ENCODE measurements at places on chromosomes 1 and 21.

GRCh38 chr1:84006591-84006990 is 7.7 kb upstream of the TTLL7 start:
- no peak for DNase-seq

DNA sequence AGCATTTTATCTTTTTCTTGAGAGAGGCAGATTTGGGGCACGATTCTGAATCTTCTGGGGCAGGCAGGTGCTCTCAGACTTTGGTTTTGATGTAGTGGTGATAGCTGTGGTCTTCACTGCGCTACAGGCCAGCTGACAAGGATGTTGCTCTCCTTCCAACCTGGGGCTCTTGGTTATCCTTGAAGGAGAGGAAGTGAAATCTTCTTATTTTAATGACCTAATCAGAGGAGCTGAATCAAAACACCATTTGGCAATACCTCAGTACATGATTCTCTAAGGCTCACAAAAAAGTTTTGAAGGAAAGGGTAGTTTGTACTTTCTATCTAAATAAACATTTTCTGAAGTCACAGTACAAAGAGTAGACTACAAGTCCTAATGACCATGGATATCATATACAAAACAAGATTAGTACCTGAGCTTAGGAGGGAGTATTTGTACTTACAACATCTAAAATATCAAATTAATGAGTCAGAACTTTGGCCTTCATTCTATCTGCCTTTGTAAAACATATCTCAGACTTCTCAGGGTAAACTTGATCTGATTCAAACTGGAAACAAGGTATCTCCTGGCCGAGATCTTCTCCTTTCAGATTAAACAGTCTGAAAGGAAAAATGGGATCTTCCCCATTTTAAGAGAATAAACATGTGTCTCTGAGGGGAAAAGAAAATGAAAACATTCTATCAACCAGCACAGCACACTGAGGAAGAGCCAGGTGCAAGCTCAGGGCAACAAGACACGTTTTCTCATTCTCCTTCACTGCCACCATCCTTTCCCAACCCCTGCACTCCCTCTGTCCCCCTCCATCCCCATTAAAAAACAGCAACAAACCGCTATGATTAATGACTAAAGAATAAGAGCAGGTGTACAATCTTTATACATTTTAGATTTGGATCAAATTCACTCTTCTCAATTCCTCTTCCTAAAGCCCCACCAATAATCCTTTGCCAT is 69.2 kb downstream of the SH3GLB1 start:
- no peak for DNase-seq

- no peak for DNase-seq
Measured at GRCh38 chr1:111639602-111640198, 20.1 kb downstream of the RAP1A start.

GRCh38 chr1:64031236-64031635 is 172.2 kb upstream of the UBE2U start:
- DNase-seq: no peak

GRCh38 chr1:209611771-209612570 is 28.5 kb downstream of the CAMK1G start:
- DNase-seq: no peak

DNA sequence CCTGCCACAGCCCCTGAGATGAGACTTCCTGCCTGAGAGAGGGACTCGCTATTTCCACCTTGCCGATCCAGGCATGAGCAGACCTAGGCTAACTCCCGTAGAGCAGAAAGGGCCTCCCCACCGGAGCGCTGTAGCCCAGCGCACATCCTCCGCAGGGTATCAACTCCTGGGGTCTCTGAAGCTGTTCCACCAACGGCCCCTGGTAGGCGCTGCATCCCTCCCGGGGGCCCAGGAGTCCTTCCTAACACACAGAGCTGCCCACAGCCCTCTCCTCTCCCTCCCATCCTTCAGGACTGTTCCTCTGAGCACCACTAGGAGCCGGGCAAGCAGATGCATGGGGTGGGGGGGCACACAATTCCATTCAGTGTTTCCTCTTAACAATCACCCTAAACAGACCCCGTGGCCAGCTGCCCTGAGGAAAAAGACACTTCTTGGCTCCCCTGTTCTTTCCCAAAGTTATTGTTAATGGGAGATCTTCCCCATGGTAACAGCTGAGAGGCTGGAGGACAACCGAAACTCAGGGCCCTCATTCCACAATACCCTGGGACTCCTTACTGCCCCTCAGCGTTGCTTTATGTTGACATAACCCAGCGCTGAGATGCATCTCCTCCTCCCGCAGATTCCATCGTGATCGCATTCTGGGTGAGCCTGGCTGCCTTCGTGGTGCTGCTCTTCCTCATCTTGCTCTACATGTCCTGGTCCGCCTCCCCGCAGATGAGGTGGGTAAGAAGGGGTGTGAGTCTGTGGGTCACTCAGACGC is 7.5 kb downstream of the MRAP start:
- DNase-seq: no peak

GRCh38 chr1:28580722-28581530 is 11.1 kb upstream of the RAB42 start:
- peak; percentile 41 for DNase-seq

- no peak for DNase-seq
Measured at GRCh38 chr21:34560609-34561008, 48.6 kb upstream of the KCNE1 start.

DNA sequence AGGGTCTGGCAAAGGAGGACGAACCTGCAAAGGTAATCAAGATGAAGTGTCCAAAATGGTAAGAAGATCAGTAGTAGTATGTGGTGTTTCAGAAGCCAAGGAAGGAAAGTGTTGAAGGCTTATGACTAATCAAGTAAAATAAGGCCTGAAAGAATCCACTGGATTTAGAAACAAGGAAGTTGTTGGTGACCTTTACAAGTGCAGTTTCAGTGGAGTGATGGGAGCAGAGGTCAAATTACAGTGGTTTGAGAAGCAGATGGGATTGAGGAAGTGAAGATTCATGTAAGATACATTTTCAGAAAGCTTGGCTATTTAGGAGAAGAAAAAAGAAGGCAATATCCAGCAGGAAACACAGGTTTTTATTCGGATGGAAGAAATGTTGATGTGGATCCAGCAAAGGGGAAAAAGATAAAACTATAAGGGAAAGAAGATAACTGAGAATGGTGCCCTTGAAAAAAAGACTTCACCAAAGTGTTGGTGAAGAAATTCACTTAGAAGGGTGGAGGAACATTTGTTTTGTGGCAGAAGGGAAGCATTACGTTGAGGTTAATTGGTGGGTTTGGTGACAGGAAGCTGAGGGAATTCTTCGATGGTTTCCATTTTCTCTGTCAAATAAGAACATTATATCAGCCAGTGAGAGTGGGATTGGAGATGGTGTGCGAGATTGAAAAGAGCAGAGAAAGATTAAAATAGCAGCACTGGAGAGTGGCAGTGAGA is 2.1 kb downstream of the ARMH1 start:
- DNase-seq: no peak

GRCh38 chr21:22277341-22277740 is 1279.1 kb downstream of the NCAM2 start:
- no peak for DNase-seq

DNA sequence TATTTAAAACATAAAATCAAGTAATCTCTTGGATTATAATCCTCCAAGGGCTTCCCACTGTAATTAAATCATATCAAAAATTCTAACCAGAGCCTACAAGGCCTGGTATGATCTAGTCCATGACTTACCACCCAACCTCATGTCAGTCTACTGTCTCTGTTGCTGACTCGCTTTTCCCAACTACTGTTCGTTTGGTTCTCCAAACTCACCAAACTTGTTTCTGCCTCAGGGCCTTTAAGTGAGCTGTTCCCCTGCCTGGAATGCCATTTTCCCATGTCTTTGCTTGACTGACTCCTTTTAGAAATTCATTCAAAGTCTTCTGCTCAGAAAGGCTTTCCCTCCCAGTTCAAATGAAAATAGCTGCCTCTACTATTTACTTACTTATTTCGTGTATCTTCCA is 95.9 kb downstream of the ZC3H11B start:
- no peak for DNase-seq

DNA sequence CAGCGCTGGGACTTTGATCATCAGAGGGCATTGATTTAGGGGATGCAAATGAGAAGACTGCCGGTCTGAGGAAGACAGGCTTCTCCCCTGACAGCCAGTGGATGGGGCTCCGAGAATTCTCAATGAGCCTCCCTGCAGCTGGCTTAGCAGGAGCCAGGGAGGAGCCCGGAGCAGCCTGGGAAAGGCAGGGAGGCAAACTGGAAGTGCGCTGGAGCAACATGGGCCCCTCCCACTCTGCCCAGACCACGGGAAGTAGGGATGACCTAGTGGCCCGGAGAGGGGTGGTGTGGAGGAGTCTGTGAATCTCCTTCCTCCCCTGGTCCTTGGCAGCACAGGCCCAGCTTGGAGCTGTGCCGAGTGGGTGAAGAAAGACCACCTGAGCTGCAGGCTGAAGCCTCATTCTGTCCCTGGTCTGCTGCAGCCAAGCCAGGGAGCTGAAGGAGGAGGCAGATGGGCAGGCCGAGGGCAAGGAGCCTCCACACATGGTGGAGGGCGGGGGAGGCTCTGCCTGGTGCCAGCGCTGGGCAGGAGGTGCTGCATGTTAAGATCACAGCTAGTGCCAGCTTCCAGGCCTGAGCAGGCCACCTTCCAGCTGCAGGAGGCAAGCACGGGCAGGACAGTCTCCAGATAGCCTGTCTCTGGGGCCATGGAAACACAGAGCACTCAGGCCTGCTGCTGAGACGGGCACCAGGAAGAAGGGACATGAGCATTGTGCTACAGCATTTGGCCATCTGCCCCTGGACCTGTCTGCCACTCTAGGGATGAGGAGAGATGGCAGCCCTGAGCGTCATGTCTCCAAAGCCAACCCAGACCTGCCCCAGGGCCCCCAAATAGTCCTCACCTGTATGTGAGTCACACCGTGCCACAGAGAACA is 12.2 kb upstream of the CLSTN1 start:
- DNase-seq: no peak

GRCh38 chr1:202200112-202200548 is 6.5 kb downstream of the LGR6 start:
- no peak for DNase-seq

GRCh38 chr21:33384841-33385331 is 18.3 kb upstream of the IFNGR2 start:
- no peak for DNase-seq

DNA sequence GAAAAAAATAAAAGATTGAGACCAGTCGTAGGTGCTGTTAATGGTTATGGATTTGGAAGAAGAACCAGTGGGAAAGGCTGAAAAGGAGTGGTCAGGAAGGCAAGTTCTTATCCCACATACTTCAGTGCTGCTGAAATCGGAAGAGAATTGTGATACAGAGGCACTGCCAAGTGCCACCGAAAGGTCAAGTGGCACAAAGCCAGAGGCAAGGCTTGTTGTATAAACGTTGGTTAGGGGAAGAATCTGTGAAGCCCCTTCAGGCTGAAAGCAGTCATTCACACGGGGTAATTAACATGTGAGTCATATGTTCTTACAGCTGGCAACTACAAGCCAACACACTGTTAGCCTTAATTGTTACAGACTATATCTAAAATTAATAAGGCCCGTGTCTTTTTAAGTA is 48.8 kb downstream of the ZBTB40 start:
- DNase-seq: no peak

DNA sequence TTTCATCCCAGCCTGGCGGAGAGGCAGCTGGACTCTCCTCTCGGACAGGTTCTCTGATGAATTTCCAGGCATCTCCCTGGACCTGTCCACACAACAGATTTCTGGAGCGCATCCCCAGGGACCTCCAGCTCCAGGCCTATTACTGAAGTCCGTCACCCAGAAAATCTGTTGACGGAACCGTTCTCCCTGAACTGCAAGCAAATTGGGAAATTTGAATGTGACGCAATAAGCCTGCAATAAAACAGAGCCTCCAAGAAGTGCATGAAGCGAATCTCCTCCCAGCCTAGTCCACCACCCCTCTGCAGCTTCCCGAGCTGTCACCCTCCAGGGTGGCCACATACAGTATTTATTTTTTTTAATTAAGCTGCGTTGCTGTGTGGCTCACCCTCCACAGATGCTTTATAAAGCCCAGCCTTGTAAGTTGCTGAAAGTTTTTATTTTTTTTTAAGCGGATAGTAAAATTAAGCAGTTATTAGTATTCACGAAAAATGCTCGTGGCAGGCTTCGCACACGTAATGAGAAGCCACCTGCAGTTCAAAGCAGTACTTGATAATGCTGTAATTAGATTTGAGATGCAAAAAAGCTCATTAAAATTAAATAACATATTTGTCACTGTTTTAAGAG is 173.3 kb downstream of the CAMTA1 start:
- DNase-seq: no peak

- no peak for DNase-seq
Measured at GRCh38 chr21:45151445-45152160, 77.2 kb downstream of the ADARB1 start.

DNA sequence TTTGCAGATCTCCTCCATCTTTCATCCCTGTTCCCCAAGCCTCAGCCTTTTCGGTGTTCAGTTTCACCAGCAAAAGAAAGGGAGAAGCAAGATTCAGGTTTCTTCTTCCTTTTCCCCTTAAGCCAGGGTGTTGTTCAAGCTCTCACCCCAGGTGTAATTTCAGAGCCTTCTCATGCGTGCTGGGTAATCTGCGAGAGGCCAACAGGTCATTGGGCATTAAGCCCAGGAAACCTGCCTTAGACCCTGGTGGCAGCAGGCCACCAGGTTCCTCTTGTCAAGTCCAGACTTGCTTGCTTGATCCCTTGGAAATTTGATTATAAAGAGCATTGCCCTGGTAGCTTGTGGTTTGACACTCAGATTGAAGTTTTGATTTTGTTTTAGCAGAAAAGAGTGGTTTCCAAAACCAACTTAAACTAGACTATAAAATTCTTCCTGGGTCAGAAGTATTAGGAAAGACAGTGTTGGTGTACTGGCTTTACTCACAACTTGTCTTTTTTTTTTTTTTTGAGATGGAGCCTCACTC is 6.9 kb downstream of the AKR1A1 start:
- no peak for DNase-seq

- no peak for DNase-seq
Measured at GRCh38 chr1:115529216-115529897, 112.4 kb upstream of the VANGL1 start.

- DNase-seq: peak; percentile 63
Measured at GRCh38 chr1:9490605-9491339, 48.5 kb upstream of the SLC25A33 start.

DNA sequence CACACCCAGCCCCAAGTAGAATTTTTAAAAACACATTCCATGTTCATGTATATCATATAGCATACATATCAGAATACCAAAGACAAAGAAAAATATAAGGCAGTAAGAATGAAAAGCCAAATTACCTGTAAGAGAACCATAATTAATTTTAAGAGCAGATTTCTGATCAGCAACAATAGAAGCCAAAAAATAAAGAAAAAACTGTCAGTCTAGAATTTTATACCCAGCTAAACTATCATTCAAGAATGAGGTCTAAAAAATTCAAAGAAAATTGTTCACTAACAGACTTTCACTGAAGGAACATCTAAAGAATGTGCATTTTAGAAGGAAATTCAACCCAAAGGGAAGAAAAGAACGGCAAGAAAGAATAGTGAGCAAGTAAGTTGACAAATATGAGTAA is 10.6 kb upstream of the FUCA1 start:
- no peak for DNase-seq

GRCh38 chr1:243924188-243924587 is 74.1 kb upstream of the AKT3 start:
- no peak for DNase-seq

DNA sequence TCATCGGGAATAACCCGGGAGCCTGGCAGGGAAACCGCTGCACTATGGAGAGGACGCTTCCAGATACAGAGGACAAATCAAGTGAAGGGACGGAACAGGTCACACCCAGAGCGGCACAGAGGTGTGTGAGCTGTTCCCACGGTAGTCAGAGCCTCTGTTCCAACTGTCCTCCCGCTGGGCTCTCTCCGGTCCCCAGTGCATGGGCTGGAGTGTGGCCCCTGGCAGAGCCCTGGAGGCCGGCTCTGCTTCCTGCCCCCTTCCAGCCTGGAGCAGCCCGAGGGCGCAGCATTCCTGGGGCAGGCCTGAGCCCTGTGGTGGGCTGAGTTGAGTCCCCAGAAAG is 11.9 kb upstream of the ZBTB21 start:
- no peak for DNase-seq

- no peak for DNase-seq
Measured at GRCh38 chr1:51309291-51309690, 21.1 kb downstream of the TTC39A start.

All from stimulated activated CD8-positive, alpha-beta memory T cell treated with anti-CD3 and anti-CD28 coated beads, Interleukin-4, amount 100 ng/mL, for 4 hours (primary cell).